Fibroblast of villous mesenchyme (primary cell): ENCODE measurements at places on chromosomes 5 and 9. TPM values are rescaled to one million over a fixed set of nuclear protein-coding genes. Genes with fewer than 3 reads are reported as not detected.

GRCh38 chr5:115735108-115735998 is 81.1 kb downstream of the CDO1 start:
- no peak for DNase-seq

- peak; percentile 98 for DNase-seq
Measured at GRCh38 chr5:149002053-149002452, 60.8 kb downstream of the SH3TC2 start.

DNA sequence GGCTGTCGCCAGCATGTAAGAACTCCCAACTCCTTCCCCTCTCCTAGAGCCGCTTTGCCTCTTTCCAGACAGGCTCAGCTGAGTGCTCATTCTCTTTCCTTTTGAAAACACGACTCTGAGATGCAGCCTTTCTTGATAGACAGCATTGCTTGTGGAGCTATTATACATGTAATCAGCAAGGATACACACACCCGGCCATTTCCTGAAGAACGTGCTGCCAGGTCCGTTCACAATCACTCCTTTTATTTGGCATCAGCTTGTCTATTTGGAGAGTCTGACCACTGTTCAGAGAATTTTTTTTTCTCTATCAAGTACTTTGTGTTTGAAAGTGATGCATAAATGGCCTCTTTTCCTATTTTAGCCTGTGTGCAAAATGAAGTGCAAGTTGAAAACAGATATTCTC is 328.7 kb downstream of the MARCHF11 start:
- DNase-seq, result no peak

DNA sequence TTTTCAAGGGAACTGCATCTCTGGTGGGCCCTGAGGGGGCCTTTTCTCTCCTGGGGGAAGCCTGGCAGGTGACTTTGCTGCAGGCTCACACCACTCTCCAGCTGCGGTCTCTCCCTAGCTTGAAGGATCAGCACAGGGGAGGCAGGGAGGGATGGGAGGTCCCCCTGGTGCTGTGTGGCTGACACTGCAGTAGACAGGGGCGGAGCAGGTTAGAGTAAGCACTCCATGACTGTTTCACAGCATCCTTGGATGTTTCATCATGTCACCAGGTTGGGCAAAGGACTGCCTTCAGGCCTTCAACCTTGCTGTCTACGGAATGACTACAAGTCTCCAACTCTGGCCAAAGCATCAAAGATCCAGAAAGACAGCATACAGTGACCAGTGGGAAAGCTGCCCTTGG is 470.7 kb downstream of the CDK5RAP2 start:
- no peak for DNase-seq

GRCh38 chr9:6902423-6902822 is 144.7 kb downstream of the KDM4C start:
- no peak for DNase-seq

Gene TMEM250
- total RNA-seq, result 39.0 and 39.7 TPM in 2 replicates

DNA sequence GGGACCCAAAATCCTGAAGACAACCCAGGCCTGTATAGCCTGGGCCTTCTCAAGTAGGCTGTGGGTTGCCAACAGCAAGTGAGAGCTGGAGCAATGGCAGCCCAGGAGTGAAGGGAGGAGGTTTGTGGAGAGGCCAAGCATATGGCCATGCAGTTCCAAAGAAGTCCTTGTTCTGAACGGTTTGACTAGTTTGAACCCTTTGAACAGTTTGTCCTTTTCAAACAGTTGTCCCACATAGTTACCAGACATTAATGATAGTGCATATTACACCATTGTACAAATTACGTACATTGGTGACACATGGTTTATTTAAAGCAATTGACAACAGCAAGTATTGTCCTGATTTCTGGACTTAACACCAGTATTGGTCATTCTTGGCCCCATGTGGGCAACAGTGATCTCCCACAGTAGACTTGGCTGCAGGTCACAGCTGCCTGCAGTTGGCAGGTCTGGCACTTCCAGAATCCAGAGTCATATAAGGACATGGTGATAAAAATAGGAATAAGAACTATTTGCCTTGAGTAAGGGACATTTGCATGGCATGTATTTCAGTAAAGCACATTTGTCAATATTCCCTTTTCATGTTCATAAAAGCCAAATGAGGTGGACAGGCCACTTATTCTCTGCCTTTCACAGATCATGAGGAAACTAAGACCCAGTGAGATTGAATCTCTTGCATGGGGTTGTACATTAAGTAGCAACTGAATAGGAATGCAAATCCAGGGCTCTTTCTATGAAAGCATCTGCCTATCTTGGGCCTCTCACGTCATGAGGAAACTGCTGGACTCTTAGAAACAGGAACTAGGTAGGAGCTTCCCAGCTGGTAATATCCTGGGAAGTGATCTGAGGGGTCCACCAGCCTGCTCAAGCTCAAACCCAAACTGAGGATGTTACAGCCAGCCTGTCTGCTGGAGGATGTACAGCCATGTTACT is 30.3 kb downstream of the SLC25A48 start:
- DNase-seq, result no peak

DNA sequence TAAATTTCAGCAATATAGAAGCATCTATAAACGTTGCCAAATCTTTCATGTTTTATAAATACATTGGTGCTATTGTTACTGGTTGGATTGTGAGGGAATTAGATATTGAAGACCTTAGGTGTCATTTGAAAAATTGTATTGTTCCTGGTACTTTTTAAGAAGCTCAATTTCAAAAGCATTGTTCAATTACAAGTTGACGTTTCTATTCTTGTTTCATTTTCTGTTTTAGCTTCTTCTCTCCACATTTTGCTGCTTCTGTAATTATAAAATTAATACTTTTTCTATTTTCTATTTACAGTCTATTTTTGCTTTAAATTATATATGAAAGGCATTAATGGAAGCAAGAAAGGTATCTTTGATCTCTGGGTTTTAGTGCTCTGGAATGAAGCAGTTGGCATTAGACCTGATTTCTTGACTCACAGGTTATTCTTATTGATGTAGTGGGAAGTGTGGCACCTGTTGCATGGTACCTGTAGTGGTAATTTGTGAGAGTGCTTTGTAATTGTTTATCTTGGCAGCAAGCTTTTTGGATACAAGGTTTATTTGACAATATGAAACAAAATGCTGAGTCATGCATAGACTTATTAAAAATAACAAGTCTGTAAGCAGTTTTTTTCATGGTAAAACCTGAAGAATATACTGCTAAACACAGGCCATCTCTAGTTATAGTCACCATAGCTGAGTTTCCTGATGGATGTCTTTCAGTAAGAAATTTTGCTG is 13.2 kb downstream of the MACIR start:
- no peak for DNase-seq

GRCh38 chr5:7000310-7000709 is 287.1 kb downstream of the TENT4A start:
- no peak for DNase-seq

DNA sequence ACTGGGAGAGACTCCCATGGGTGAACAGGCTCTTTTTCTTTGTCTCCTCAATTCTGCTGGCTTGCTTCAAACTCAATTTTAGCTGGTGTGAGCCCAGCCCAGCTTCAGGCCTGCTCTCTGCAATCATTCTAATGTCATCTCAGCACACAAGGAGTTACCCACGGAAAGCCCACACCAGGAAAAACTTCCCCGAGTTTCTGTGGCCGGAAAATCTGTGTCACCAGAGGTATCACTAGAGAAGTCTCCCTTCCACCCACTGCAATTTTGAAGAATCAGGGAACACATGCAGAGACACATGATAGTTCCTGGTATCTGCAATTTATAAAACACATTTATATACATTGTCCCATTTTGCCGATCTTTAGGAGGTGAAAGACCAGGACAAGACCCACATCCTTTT is 13.5 kb upstream of the NDFIP1 start:
- DNase-seq, result no peak

Gene FOXD4
- total RNA-seq, result under 0.01 and 0.43 TPM in 2 replicates

GRCh38 chr9:96073531-96074480 is 198.3 kb downstream of the ERCC6L2 start:
- DNase-seq, result peak; percentile 30

GRCh38 chr5:42970636-42971559 is 69.2 kb downstream of the ANXA2R start:
- no peak for DNase-seq

DNA sequence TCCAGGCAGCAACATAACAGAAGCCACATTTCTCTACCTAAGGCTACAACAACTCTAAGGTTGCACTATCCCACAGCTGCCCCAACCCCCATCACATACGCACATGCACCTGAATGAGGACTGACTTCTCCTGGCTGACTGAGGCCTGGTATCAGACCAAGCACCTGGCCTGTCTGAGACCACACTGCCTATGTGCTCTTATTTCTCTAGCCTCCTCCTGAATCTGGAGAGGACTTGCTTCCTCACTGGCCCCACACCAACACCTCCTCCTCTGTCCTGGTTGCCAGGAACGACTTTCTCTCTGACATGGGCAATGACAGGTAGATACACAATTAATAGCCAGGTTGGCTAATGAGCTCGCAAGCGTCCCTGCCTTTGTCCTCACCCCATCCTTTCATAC is 14.9 kb upstream of the VDAC1 start:
- no peak for DNase-seq

Gene SLC46A2
- not detected in 2 replicates for total RNA-seq

DNA sequence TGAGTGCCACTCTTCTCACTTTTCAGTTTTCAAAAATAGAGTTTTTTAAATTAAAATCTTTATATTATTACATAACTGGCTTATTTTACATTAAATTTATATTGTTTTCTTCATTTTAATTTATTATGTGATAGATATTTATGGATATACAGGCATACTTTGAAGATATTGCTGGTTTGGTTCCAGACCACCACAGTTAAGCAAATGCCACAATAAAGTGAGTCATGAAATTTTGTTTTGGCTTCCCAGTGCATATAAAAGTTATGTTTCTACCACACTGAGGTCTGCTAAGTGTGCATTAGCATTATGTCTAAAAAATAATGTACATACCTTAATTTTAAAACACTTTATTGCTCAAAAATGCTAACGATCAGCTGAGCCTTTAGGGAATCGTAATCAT is 47.4 kb downstream of the NDUFS4 start:
- DNase-seq, result peak; percentile 53

DNA sequence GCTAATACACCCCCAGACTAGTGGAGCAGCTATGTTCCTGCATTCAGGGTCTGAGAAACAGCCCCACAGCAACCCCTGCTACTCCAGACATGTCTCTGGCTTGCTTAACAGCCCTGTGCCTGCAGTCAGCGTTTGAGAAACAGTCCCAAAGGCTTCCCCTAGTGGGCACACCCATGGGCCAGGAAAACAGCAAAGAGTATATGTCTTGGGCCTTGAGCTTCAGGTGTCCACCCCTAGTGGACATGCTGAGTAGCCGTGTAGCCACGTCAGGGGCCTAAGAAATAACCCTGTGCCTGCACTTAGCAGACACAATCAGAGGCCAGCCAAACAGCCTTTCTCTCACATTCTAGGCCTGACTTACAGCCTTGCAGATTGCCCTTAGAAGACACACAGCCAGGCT is 698.6 kb downstream of the PTPRD start:
- no peak for DNase-seq

DNA sequence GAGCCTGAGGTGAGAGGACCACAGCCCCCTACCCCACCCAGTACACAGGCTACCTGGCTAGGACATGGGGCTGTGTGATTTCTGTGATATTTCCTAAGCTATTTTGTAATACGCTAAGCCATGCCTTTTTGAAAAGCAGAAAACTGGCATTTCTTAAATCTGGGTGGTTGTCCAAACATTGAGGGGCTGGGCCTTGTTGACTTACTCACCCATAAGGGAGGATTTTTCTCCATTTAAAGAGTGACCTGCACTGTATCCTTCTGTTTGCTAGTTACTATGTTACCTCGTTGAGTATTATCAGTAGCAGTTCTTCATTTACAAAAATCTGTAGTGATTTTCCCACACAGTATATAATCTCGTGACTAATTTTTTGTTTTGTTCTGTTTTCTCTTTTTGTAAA is 117.5 kb upstream of the OTULINL start:
- peak; percentile 36 for DNase-seq

DNA sequence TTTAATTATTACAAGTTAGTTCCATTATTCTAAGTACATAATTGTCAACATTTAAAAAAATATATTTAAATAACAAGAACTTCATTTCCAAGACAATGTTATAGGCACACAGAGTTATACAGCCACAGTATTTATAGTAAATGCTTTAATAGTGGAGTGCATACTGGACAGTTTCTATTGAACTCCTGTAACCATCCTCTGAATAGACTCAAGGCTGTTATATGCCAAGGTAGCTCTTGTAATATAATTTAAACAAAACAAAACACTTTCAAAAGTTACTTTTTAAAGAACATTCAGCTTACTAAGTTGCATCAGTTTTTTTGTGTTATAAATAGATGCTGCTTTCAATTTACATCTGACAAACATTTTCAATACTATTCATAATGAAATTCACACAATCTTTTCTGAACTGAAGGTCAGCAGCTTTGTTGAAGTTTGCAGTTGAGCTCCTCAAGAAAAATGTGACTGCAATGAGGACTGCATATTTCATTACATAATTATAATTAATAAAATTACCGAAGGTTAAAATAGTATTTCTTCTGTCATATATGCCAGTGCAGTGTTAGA is 549.9 kb upstream of the CYLC2 start:
- DNase-seq, result no peak

- no peak for DNase-seq
Measured at GRCh38 chr9:16319646-16320045, 550.8 kb downstream of the BNC2 start.

- DNase-seq, result no peak
Measured at GRCh38 chr9:78301466-78301865, 4.5 kb downstream of the PSAT1 start.

DNA sequence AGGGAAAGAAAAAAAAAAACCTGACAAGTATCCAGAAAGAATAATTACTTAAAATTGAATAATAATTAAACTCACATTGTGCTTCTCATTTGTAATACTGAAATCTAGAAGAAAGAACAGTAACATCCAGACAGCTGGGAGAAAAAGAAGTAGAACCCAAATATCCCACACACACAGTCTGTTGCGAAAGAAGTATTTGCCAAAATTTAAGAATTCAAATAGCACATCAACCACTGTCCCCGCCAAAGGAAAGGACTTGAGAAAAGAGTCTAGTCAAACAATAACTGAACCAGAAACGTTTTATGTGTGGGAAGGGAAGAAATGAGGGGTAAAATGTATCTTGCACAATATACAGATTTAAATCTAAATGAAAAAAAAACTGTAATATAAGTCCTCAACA is 202.8 kb downstream of the MLLT3 start:
- DNase-seq, result no peak

DNA sequence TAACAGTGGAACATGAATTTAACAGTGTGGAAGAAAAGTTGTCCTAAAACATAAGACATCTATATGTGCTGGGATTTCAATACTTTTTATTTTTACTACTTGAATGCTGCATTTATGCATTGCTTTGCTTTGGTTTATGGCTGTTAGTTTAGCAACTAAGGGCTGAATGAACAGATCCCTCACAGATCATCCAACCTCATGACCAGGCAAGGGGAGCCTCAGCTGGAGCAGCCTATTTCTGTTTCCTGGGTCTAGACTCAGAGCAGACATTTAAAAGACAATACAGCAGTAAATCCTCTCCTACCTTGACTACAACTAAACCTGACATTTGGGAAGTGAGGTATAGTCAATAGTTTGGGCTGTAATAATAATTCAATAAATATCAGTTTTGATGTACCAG is 163.3 kb downstream of the AUH start:
- peak; percentile 62 for DNase-seq
